ENCODE measurements at places on chromosomes 13 and 19.
A peak's percentile ranks its signal among the peaks of the same experiment; 100 is the strongest.

DNA sequence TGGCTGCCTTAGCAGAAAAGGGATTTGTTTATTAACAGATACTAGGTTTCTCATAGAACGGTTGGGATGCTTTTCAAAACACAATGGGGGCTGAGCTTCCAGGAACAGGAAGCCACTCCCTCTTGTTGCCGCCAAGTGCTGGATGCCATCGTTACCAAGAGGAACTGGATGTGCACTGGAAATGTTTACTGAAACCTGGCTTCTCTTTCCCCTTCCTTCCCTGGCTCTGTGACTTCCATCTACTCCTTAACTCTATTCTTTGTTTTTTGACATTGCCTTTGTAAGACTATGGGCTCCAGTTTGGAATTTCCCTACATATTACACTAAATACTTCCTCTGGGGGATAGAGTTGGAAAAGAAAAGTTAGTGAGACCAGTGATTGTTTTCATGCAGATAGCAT is 11.7 kb upstream of the KL start:
- peak; percentile 12 for DNase-seq

GRCh38 chr13:35293579-35294226 is 182.8 kb downstream of the MAB21L1 start:
- DNase-seq = no peak

DNA sequence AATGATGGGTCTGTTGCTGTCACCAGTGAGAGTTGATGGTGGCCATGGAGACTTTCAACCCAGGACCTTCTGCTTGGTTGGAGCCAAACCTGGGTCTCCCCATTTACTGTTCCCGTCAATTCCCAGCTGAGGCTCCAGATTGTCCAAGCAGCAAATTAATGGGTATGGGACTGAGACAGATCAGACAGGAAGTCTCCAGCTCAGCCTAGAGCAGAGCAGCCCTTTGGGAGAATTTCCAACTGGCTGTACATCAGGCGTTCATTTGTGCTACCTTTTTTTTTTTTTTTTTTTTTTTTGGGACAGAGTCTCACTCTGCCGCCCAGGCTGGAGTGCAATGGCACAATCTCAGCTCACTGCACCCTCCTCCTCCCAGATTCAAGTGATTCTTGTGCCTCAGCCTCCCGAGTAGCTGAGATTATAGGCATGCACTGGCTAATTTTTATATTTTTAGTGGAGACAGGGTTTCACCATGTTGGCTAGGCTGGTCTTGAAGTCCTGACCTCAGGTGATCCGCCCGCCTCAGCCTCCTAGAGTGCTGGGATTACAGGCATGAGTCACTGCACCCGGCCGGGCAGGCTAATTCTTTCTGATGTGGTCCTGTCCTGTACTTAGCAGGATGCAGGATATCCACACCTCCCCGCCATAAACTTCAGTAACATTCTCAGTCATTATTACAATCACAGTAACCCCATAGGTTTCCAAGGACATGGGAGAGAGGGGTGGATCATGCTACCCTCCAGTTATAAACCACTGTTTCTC is 9.3 kb downstream of the MAP3K10 start:
- no peak for DNase-seq

DNA sequence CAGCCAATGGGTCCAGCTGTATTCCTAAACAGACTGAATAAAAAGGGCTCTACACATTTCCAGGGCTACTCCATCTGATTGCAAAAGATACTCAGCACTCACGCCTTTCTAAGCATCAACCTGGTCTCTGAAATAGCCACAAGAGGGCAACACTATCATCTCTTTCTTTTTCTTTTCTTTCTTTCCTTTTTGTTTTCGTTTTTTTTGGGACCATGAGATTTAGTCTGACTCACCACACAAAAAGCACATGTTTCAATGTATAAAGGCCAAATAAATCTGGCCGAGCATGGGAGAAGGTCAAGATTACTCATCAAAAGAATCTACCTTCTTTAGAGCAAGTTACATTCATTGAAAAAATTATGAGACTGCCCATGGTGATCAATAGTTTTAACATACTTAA is 805.6 kb upstream of the ARGLU1 start:
- DNase-seq = no peak

DNA sequence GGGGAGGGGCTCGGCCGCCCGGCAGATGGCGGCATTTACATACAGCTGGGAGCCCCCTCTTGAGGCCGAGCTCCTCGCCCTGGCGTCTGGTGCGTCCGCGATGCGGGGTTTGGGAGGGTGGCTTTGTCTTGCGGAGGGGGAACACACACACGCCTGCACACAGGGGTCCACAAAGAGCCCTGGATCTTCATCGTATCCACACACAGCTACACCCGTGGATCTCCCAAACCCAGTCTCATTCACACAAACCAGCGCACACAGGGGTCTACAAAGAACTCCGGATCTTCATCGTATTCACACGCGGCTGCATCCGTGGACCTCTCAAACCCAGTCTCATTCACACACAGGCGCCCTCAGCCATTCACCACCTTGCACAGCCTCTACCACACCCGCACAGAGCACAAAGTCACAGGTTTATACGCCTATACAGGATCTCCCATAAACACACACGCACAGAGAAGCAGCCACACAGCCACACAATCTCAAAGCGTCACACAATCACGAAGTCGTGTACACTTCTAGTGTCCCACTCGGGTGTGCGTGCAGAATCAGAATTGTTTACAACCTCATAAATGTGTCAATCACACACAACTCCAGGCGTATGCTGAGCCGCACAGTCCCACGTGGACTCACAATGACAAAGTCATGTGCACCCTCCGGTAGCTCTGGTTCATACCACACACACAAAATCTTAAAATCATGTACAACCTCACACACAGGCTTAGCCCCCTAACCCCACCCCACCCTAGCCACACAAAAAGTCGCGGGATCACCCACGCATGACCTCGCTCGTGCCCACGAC is 550 bp upstream of the DLL3 start:
- no peak for DNase-seq

GRCh38 chr19:40304306-40304705 is 19.2 kb upstream of the AKT2 start:
- no peak for DNase-seq

GRCh38 chr13:99162567-99163361 is 37.9 kb upstream of the UBAC2 start:
- no peak for DNase-seq

DNA sequence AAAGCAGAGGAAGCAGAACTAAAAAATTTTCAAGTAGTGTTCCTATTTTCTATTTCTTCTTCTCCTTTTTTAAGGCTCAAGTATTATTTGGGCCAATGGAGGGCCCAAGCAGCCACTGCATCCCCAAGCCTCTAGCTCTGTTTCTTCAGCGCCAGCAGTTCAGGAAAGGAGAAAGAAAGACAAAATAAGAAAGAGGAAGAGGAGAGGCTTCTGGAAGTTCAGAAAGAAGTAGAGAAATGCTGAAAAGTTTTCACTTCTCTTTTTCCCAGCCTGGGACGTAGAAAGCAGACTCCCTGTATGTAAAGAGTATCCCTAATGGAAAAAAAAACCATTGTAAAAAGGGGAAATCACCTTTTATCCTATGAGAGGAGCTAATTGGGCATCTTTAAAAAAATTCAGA is 165.5 kb upstream of the KLF12 start:
- DNase-seq = no peak

GRCh38 chr19:16769385-16769784 is 49.7 kb downstream of the NWD1 start:
- no peak for DNase-seq

- DNase-seq = no peak
Observed at GRCh38 chr13:80116107-80116506, 224.8 kb downstream of the SPRY2 start.
